ENCODE measurements at places on chromosomes 16 and 17.

DNA sequence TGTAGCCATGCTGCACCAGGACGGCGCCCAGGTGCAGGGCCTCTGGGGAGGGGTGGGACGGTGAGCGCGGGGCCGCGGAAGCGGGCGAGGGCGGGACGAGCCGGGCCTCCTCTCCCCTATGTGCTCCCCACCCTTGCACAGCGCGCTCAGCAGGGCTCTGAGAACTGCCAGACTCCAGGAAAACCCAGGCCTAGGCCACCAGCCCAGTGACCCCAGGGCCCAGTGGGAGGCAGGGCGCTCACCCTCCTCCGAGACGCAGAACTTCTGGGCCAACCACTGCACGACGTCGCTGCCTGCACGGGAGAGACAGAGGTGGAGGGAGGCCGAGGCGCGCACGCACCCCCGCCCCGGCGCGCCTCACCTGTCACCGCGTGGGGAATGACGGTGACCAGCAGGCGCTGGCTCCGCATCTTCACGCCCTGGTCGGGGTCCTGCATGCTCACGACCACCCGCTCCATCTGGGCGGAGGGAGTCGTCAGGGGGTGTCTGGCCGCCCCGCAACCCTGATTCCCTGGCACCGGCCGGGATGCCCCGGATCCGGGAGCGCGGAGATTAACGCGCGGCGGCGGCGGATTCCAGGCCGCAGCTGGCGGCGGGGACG, 603 bp downstream of the RGS11 start:
- DNase-seq: no peak

DNA sequence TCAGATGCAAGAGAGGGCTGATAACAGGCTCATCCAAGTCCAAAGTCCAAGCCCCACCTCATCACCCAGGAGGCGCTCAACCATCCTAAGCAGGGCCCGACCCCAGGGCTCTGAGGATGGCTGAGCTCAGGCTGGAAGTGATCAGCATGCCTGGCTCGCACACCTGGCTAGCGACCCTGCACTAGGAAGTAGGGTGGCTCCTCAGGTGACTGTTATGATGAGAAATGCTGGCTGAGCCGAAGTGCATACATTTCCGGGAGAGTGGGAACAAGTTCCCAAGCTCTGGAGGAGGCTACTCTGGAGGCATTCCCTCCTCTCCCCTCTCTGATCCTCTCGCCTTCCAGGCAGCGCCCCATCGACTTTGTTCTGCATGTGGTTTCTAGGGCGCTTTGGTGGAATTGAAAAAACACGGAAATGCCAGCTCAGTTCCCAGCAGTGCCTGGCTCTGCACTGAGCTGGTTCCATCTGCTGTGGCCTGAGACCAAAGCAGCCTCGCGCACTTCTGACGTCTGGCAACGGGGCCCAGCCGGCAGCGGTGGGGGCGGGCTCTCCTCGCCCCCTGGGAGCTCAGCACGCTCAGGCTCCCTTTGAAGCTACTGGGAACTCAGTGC, 130.3 kb downstream of the IRF8 start:
- DNase-seq: no peak

- no peak for DNase-seq
Measured at GRCh38 chr17:48718761-48719641, 3.3 kb downstream of the PRAC1 start.

DNA sequence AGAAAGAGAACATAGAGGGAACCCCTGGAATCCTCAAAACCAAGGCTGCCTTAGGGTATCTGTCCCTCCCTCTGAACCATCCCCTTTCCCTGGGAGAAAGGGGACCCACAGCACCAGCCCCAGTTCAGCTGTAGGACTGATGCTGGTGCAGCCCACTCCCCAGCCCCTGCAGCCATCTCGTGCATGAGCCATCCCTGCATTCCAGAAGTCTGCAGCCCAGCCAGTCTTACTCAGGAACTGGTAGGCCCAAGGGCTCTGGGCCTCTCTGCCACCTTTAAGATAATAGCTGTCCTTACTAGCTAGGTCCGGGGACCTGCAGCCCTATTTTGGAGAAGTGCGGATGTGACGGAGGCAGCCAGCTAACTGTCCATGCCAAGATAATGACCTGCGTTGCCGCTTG, 6.0 kb upstream of the EVPL start:
- no peak for DNase-seq

DNA sequence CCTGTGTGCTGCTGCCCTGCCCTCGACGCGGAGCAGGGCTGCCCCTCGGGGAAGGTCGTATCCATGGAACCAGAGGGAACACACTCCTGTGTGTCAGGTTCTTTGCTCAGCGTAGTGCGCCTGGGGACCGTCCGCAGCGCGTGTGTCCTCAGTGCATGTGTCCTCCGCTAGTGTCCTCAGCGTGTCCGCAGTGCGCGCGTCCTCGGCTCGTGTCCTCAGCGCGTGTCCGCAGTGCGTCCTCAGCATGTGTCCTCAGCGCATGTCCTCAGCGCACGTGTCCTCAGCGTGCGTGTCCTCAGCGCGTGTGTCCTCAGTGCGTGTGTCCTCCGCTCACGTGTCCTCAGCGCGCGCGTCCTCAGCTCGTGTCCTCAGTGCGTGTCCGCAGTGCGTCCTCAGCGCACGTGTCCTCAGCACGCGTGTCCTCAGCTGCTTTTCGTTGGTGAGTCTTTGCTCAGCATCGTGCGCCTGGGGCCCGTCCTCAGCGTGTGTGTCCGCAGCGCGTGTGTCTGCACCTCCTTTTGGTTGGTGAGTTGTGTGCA, 59.2 kb upstream of the ZNF750 start:
- no peak for DNase-seq

DNA sequence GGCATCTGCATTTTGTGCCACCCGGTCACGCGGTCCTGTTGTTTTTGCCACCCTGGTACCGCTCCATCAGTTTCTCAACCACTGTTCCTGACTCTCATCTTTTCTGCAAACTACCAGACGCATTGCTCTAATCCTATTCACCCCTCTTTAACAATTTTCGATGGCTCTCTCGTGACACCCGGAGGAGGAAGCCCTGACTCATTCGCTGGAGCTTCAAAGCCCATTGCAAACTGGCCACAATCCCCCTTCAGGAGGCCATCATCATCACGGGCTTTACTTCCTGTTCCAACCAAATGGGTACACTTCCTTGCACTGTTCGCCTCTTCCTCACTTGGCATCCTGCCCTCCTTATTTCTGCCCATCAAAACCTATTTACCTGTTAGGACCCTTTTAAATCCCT, 155.3 kb downstream of the RGS9 start:
- no peak for DNase-seq

- no peak for DNase-seq
Measured at GRCh38 chr17:8734876-8735275, 9.8 kb downstream of the CCDC42 start.

GRCh38 chr16:20004931-20005330, 68.8 kb downstream of the GPR139 start:
- no peak for DNase-seq

- DNase-seq: no peak
Measured at GRCh38 chr17:43308999-43309398, 75.2 kb upstream of the RNU2-1 start.

Measured in progenitor cell of endocrine pancreas (in vitro differentiated cells).